Left colon (tissue), 2 donors: ENCODE measurements at places on chromosomes 12 and 14.

DNA sequence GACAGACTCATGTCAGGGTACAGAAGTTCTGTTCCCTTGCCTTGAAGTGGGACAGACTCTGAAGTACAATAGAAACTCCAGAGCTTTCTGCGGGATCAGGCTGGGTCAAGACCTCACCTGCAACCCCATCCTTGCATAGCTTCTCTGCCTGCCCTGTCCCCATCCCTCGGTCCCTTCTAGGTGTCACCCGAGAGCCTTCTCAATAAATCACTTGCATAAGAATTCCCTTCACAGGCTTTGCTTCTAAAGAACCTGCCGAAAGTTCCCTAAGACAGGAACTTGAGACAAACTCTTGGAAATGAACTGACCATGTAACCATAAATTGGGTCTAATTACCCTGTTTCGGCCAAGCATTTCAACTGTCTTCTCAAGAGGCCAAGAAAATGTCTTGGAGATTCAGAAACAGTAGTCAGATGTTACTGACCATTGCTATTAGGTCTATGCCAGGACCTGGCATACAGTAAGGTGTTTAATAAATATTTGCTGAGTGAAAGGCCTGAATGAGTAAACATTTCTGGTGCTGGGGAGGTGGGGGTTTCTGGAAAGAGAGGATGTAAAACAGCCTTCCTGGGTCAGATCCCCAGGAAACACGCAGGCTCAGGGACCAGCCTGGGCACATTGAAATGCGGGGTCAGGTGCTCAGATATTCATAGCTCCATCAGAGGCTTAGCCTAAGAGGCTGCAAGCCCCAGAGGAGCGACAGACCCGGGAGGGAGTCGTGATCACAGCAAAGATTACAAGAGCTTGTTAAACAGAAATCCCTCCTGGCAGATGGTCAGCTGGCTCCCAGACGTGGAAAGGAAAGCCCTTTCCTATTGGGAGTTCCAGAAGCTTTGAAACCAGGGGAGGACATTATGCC, 226.2 kb upstream of the LHX5 start:
- no peak for DNase-seq

DNA sequence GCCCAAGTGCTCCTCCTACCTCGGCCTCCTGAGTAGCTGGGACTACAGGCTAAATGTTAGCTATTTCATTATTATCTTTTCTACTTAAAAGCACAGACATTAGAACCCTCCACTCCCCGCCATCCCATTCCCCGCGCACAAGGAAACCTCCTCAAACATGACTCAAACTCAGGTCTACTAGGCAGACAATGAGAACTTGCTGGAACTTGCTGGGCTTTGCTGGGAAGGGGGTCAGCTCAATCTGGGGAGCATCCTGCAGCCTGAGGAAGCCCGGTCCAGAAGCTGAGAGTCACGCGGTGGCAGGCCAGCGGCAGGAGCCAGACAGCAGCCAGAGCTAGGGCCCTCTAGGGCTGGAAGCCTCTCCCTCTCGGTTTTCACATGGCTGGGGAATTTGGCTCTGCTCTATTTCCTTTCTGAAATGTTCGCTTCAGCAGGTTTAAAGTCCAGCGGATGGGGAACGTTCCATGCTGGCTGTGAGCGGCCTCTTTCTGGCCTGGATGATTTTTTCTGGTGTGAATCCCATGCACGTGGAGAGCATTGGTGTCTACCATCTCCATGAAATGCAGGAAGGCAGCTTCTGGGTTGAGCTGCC, 68.5 kb downstream of the SLC6A12 start:
- no peak for DNase-seq

DNA sequence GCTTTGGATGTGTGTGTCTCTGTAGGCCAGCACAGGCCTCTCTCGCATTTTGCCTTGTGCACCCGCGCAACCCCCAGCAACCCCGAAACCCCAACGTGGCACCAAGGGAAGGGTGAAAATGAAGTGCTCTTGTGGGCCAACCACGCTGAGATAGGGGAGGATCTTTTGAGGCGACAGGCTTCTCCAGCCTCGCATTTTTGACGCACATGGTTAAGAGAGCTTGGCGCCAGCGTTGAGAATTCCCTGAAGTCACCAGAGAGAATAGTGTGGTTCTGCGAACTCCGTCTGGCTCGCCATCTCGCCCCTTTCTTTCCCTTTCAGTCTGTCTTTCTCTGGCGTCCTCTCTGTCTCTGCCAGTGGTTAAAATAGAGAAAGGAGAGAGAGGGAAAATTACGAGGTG, 1.9 kb upstream of the TBX3 start:
- no peak for DNase-seq

- DNase-seq = no peak
Observed at GRCh38 chr14:43855556-43855955, 651.5 kb downstream of the FSCB start.

DNA sequence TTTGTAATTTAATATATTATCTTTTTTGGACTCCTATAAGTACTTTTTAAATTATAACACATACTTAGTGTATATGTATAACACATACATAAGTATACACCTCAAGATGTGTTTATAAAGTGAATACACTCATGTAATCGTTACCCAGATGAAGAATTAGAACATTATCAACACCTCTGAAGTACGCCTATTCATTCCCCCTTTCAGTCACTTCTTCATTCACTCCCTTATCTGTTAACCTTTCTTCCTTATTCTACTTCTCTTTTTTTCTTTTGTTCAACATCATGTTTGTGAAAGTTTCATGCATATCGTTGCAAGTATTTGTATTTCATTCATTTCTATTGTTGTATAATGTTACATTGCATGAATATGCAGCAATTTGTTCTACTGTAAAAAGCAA, 98.5 kb downstream of the ARID2 start:
- DNase-seq = no peak

DNA sequence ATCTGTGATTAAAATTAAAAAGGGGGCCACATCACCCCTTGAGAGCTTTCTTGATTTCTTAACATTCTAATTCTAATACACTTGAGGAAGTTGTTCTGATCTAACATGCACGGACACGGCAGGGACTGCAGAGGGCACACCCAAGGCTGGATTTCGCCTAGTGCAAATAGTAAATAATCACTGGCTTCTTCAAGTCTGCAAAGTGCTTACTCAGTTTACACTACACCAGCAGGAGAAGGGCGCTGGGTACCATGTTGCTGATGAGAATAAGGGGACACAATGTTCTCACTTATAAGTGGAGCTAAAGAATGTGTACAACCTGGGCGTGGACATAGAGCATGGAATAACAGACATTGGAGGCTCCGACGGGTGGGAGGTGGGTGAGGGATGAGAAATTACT, 34.2 kb downstream of the TBX5 start:
- DNase-seq = no peak

- peak; percentile 35 for DNase-seq
Observed at GRCh38 chr12:31896514-31897039, 62.6 kb upstream of the RESF1 start.

GRCh38 chr12:131912518-131913274, 16.4 kb upstream of the PUS1 start:
- peak; percentile 63 for DNase-seq

DNA sequence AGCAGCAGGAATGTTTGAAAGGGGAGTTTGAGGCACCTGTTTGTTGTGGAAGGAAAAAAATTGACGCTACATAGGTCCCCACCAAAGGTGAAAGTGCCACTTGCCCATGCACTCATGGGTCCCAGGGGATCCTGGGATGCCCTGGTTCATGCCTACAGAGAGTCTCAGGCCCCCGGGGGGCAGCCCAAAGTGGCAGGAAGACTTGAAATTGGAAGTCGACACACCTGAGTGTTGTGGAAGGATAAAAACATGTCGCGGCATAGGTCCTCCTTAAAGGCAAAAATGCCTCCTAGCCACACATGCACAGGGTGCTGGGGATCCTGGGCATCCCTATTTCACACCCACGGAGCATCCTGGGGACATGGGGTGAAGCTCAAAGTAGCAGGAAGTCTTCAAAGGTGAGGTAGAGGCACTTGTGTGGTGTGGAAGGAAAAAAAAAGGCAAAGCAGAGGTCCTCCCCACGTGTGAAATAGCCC, 576.1 kb downstream of the ALG10 start:
- DNase-seq = no peak

DNA sequence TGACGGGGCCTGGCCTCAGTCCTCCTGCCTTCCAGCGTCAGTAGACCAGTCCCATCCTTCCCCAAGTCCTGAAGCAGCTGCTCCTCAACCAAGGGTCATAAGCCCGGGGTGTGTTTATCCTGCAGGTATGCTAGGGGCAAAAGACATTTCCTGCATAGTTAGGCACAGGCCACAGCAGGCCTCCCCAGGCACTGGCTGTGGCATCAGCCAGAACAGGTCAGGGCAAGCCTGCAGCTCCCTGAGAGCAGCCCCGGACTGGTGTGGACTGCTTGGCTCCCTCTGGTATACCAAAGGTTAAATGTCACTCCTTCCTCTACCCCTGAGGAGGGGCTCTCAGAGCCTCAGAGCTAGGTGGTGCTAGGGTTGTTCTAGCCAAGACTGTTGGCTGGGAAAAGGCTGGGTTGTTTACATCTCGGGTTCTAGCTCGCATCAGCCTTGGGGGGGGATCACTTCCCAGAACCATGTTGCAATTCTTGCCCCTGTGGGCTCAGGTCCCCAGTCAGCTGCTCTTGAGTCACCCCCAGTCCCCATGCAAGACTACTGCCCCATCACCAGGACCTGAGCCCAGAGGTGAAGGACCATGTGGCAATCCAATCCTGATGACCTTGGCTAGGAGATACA, 2.9 kb downstream of the MMP14 start:
- no peak for DNase-seq

GRCh38 chr12:52690351-52691075, 10.3 kb upstream of the KRT1 start:
- DNase-seq = no peak

DNA sequence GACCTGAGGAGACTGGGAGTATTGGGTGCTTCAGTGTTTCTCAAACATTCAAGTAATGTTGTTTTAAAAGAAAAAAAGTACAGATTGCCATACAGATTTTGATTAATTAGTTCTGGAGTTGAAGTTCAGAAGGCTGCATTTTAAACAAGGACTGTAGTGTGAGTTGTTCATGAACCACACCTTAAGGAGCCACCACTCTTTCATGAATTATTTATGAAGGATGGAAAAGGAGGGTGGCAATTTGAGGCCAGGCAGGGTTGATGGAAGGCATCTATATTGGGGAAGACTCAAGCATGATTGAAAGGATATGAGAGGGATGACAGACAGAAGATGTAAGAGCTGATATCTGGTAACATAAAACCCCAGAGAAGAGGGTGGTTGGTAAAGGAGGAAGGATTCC, 146.6 kb upstream of the CAND1 start:
- DNase-seq = no peak

DNA sequence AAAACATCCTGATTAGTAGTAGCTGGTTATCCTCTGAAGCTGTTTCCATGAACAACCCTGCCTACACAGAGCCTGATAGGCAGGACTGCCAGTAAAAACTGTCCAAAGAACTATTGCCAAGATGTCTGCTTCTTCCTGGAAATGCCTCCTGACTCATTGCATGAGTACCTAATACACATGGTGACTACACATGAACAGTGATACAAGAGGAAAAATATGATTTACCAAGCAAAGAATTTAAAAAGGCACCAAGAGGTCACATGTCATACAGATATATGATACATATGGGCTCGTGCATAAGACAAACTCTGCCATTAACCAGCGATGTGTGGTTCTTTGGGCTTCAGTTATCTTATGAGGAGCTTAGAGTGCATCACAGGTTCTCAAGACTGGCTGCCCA, 552.3 kb downstream of the SLC16A7 start:
- DNase-seq = no peak

GRCh38 chr12:111261911-111262676, 106.8 kb downstream of the PHETA1 start:
- no peak for DNase-seq

GRCh38 chr12:85157035-85157603, 121.0 kb downstream of the LRRIQ1 start:
- DNase-seq = no peak

DNA sequence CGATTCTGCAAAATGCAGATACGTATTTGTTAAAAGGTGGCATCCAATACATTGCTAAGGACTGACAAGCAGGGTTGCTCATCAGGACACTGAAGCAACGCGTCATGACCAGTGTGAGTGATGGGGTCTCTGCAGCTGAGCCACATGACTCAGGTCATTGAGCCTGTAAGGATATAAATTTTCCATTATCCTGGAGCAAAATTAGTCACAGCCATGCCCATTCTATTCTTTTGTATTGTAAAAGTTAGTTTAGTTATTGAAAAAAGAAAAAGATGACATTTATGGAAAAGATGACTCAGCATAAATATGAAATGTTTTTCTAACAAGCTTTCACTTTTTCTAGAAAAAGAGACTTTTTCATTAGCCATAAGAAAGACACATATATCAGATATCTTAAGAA, 268.0 kb upstream of the TMEM132C start:
- DNase-seq = no peak

DNA sequence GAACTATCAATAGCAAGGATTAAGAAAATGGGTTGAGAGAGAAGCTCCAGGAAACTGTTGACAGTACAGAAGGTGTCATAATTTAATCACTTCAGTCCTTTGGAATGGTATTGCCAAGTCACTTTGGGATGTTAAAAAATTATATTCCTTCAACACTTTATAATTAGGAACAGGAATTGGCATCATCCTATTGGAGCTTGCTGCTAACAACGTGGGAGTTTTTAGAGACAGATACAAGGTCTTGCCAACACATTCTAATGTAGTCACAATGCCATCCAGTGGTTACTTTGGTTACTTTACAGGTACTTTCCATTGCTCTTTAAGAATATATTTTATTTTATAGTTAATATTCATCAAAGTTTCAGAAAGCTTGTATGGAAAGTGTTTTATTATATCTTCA, 310.1 kb downstream of the SYT1 start:
- no peak for DNase-seq

DNA sequence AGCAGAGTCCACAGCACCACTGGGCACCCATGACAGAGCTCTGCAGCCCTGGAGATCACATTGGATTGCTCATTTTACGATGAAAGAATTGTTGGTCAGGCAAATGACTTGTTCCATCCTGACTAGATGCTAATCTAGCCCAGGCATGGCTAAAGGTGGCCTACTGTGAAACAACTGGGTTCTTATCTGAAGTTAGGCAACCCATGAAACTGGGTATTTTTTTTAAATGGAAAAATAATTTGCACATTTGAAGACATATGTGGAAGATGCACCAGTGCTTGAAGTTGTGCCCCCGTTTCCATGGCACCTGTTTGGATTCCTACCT, 8.3 kb downstream of the PYGL start:
- no peak for DNase-seq

DNA sequence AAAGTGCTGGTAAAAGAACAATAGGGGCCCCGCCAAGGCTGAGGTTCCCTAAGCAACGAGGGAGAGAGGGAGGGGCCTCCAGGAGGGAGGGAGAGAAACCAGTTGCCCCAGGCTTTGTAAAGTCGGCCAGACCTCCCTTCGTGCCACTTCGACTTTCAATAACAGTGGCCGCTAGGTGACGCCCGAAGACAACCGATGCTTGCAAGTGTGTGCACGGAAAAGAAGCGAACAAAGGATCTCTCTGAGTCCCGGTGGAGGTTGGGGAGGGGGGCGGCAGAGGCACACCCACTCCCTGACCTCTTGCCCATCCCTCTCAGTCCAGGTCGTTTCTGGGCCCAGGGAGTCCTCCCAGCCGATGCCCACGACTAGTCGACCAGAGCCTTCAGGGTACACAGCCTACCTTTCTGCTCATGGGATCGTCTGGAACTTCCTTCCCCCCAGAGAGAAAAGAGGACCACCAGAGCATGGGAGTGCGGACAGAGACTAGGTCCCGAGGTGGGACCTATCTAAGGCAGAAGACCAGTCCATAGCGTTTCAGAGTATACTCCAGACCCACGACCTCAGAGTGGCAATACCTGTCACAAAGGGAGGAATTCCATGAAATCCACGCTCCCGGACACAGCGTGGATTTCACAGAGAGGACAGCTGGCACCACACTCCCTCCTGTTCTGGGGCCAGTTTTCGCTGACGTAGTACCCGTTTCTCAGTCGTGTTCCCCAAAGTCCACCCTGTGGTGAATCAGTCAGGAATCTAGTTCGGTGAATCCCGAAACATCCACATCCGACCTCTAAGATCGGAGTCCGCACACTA, 262.7 kb upstream of the ALG10B start:
- peak; percentile 46 for DNase-seq
